Frontal cortex (tissue), 4 donors: ENCODE measurements at places on chromosomes 6 and 20. TPM values are rescaled to one million over a fixed set of nuclear protein-coding genes. Genes with fewer than 3 reads are reported as not detected.

CLPSL2 gene
- not detected for total RNA-seq

- no peak for DNase-seq
Observed at GRCh38 chr6:87753131-87753685, 51.2 kb upstream of the AKIRIN2 start.

PTCRA gene
- total RNA-seq = not detected

BPIFB4 gene
- total RNA-seq = not detected

DNA sequence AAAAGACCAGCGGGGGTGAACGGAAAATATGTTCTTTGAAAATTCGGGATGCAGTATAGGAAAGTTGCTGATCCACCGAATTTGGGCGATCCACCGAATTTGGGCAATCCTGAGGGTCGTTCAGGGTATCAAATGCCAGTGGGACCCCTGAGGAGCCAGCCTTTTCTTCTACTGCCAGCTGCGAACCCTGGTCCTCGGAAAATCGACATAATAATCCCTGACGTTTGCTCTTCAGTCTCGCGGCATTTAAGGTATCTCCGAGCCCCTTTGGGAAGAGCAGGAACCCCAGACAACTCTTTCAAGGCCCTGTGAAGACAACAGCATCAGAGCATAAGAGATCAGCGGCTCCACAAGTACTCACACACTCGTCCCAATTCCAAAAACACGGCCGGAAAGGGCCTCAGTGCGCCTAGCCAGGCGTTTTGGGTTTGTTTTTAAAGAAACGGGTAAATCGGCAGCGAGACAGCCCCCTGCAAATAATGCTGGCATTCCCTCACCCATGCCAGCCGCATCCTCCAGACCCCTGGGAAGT lies 1.0 kb downstream of the SIM1 start:
- DNase-seq = no peak

- DNase-seq = no peak
Observed at GRCh38 chr6:84224251-84224650, 3.2 kb downstream of the CEP162 start.

GRCh38 chr20:40687384-40688128 lies 1.5 kb downstream of the MAFB start:
- no peak for DNase-seq

RAET1L gene
- not detected for total RNA-seq

HSPA1L gene
- total RNA-seq = 5.7 TPM

- no peak for DNase-seq
Observed at GRCh38 chr6:88908598-88909548, 54.5 kb downstream of the RNGTT start.

- DNase-seq = no peak
Observed at GRCh38 chr20:61556111-61556510, 304.1 kb downstream of the CDH4 start.

GRCh38 chr6:108673153-108673552 lies 112.4 kb downstream of the FOXO3 start:
- no peak for DNase-seq

DNA sequence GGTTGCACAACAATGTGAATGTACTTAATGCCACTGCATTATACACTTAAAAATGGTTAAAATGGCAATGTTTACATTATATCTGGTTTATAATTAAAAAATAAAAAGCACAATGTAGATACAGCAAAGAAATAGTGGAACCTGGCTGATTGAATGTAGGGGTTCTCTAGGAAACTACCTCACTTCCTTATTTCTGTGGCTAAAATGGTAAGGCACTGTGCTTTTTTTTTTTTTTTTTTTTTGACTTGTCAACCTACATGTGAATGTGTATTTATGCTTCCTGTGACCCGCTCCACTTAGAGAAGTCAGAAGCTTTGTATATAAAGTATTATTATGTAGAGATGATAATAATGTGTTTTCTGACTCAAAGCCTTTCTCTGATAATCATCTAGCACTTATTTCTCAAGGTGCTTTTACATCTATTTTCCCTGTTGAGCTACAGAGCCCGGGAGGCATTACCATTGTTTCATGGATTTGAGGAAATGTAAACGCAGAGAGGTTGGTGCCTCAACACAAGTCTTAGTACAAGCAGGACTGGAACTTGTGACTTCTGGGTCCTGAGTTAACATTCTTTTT lies 55.0 kb downstream of the SOX4 start:
- DNase-seq = no peak

DNA sequence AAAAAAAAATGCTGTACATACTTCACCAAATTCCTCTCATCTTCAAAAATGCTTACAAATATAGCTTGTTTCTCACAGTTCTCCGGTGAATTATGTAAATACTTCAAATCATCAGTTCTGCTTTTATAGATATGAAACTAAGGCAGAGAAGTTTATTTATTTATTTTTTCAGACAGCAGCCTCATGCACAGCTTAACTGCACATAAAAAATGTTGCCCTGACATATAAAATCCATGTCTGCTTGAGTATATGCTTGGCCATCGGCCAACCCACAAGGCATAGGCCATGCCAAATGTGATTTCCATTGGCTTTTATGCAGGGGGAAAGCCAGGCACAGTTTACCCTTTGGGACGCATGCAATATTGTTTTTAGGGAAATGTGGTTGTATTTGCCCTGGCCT lies 57.3 kb upstream of the PHACTR2 start:
- no peak for DNase-seq

DNA sequence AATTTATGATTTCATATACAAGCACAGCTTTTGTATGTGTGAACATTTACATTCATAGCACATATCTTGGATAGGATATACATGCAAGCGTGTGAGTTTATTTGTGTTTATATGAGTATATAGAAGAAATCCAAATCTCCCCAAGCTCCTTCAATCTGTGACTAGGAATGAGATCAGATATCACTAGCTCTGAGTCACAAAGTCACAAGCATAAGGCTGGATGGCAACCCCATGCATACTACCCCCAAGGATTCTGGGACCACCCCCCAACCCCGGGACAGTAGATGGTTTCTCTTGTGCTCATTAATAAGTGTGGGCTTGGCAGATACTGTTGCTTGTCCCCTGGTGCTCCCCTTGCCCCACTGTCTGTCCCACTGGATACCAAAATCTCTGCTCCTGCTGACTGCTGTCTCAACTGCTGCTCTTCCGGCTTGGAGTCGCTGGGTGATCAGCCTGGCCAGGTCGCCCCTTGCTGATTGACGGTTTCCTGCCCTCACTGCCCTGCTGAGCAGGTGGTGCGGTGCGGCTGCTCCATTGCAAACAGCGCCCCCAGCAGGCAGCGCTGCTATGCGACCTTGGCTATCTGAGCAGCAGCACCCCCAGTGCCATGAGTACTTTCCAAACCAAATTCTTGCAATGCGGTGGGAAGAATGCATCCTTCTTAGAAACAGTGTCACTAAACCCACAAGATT lies 279.4 kb downstream of the CD83 start:
- DNase-seq = no peak

GRCh38 chr6:439641-440167 lies 48.2 kb downstream of the IRF4 start:
- DNase-seq = no peak

DNA sequence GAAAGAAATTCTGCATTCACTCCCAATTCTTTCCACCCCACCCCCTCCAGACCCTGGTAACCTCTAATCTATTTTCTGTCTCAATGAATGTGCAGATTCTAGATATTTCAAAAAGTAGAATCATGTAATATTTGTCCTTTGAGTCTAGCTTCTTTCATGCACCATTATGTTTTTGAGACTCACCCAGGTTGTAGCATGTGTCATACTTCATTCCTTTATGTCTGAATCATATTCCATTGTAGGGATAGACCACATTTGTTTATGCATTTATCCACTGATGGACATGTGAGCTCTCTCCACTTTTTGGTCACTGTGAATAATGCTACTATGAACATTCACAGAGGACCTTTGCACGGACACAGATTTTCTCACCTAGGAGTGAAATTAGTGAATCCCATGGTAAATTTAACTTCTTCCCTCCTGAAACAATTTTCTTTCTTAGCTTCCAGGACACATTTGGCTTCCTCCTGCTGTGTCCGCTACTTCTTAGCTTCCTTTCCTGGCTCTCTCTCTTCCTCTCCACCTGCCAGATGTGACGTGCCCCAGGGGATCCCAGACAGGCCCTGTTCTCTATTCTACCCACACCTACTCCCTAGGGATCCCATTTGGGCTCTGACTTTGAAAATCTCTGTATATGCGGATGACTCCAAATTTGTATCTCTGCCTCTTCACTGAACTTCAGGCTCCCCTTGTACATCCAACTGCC lies 24.1 kb upstream of the ARFGEF2 start:
- DNase-seq = no peak

DNA sequence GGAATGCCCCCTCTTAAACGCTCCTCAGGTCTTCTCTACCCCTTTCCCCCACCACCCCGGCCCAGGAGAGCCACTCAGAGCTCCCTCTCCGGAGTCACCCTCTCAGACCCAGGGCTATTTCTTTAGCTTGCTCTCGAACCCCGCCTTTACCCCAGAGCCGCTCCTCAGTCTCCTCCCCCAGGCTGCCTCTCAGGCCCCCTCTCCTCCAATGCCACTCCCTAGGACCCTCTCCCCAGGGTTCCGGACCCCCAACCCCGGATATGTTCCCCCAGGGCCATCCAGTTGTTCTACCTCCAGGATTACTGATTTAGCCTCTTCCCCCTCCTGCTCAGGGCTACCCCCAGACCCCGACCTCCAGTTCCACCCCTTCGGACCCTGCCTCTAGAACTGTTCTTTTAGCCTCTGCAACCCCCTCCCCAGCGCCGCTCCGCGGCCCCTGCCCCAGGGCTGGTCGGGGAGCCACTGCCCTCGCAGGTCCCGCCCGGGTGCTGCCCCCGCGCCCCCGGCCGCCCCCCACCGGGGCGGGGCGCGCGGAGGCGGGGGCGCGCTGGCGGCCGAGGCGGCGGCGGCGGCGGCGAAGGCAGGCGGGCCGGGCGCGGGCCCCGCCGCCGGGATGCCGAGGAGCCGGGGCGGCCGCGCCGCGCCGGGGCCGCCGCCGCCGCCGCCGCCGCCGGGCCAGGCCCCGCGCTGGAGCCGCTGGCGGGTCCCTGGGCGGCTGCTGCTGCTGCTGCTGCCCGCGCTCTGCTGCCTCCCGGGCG lies at the start of gene MMP24:
Gene MMP24, plus strand, starts transcription at position 565 of the 758 bp plus-strand sequence. Its CDS starts 49 bp downstream, at position 614.
- peak; percentile 35 for DNase-seq

- no peak for DNase-seq
Observed at GRCh38 chr6:130434174-130434873, 68.5 kb downstream of the TMEM200A start.

DNA sequence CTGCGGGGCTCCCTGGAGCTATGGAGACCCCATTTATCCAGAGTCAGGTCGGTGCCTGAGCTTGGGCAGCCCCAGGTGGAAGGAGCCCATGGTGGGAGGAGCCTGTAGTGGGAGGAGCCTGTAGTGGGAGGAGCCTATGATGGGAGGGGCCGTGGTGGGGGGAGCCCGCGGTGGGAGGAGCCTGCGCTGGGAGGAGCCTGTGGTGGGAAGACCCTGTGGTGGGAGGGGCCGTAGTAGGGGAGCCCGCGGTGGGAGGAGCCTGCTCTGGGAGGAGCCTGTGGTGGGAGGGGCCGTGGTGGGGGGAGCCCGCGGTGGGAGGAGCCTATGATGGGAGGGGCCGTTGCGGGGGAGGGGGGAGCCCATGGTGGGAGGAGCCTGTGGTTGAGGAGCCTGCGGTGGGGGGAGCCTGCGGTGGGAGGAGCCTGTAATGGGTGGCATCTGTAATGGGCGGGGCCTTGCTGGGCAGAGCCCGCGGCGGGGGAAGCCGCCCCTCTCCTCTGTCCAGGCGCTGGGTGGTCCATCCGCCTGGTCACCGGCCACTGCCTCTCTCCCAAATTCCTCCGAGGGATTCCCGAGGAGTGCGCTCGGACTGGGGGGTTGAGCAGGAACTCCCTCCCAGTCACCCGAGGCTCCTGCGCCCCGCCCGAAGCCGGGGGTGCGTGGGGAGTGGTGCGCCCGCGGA lies 567 bp upstream of the FNDC11 start:
- no peak for DNase-seq

RAD21L1 gene
- under 0.01 TPM for total RNA-seq

DNA sequence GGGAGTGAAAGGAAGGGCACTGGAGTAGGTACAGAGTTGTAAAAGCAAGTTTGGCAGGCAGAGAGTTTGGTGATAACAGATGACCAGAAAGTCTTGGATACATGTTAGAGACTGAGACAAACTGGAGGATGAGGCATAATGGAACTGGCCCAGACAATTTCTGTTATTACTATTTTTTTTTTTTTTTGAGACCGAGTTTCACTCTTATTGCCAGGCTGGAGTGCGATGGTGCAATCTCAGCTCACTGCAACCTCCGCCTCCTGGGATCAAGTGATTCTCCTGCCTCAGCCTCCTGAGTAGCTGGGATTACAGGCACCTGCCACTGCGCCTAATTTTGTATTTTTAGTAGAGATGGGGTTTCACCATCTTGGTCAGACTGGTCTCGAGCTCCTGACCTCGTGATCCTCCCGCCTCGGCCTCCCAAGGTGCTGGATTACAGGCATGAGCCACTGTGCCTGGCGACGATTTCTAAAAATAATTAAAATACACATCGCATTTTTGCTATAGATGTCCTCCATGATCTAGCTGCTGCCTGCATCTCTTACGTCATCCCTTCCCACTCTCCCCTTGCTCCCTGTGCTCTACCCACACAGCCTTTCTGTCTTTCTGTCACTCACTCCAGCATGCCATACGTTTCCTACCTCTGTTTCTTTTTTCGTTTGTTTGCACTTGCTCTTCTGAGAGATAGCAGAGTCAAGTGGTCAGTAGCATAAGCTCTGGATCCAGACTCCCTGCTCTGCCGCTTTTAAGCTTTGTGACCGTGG lies 23.5 kb downstream of the MAPK14 start:
- DNase-seq = no peak

DNA sequence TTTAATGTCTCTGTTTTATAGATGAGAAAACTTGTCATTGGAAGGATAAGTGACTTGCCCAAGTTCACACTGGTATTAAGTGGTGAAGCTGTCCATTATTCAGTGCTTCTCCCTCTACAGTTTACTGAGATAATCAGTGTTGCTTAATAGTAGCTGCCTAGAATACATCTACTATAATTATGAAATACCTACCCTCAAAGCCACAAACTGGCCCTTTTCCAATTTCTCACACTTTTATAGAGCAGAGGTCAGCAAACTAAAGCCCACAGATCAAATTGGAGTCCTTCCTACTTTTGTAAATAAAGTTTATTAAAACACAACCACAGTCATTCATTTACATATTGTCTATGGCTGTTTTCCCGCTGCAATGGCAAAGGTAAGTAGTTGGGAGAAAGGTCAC lies 73.5 kb downstream of the EYS start:
- DNase-seq = no peak

- DNase-seq = no peak
Observed at GRCh38 chr6:52416629-52417151, 3.5 kb upstream of the EFHC1 start.

ERVFRD-1 gene
- total RNA-seq = not detected

GRCh38 chr20:62724692-62725595 lies 16.3 kb downstream of the NTSR1 start:
- DNase-seq = no peak

- DNase-seq = no peak
Observed at GRCh38 chr6:111211411-111212030, 124.2 kb downstream of the SLC16A10 start.

GRCh38 chr20:25573288-25574251 lies 11.8 kb downstream of the NINL start:
- DNase-seq = no peak

RIPPLY2 gene
- total RNA-seq = 21.6 TPM
